ENCODE measurements at places on chromosomes 2 and 18.

DNA sequence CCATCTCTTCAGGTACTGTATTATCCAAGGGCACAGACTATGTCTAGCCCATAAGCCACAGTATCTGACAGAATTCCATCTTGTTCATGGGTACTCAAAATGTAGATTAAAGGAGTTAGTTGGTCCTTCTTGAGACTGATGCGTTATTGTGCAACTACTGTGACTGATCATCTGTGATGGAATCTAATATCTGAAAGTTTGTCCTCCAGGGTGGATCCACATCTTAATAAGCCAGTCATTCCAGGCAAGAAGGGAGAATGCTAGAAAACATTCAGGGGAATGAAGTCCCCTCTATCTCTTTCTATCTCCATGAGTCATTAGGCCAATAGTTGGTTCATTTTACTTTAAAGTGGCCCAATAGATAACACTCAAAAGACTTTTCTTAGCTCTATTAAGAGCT lies 252.6 kb downstream of the EXOC6B start:
- no peak for DNase-seq

DNA sequence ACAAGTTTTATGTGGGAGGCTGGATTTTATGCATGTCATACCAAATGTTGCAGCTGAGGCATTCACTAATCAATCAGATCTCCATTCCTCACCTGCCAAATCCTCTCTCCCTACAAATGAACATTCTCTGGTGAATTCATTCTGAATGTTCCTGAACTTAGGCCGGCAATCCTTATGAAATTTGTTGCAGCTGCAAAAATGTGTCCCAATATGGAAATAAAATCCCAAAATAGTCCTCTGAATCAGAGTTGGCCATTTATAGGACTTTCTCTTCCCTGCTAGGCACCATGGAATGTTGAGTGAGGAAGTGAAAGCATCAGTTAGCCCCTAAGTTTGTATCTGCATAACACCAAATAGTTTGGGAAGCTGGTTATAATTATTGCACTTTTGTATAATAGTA lies 25.6 kb downstream of the GCA start:
- peak; percentile 0 for DNase-seq

- no peak for DNase-seq
These were observed 38.1 kb downstream of the FN1 start for GRCh38 chr2:215397632-215398341.

DNA sequence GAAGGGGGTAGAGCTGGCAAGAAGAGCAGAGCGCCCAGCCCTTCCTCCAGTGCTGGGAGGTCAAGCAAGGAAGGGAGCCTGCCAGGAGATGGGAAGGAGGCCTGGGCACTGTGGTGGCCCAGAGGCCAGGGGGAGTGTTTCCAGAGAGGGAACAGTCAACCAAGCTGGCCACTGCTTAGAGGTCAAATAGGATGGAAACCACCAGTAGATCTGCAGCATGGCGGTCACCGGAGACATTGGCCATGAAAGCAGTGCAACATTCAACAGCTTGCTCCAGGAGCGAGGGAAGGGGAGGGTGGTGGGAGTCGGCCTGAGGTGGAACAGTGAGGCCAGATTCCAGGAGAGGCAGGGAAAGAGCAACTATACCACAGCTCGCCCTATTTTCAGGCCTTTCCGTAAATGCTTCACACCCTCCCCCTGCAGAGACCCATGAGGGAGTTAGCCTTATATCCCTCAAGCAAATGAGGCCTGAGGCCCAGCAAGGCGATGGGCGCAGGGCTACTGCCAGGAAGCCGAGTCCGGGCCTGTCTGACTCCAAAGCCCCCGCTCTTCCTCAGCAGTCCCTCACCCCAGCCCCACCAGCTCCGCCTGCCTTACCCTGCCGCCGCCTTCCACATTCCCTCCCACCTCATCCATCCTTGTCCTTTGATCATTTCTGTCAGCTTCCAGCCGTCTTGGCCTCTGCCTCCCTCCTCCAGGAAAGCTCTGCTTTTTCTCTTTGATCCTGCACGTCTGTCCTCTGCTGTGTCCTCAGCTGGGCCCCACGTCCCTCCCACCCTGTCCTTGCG lies 17.0 kb downstream of the KCNK3 start:
- DNase-seq = no peak

GRCh38 chr2:36918307-36918706 lies 48.0 kb downstream of the STRN start:
- DNase-seq = peak; percentile 2

DNA sequence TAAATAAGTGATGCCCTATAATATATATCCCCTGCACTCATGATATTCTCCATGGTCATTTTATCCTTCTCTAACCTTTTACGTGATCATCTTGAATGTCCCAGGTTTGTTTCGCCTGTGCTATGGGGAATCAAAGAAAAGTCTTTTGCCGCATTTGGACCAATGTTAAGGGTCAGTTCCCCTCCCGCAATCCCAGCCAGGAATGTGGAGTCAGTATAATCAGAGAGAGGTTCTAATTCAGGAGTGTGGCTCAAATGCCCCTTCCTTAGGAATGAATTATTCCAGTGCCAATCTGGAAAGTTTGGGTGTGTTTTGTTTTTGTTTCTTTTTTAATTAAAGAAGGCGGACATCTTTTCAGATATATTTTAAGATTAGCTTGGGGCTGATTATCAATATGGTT lies 41.8 kb downstream of the PMS1 start:
- DNase-seq = no peak

- no peak for DNase-seq
These were observed 27.2 kb downstream of the CHST10 start for GRCh38 chr2:100390001-100390940.

DNA sequence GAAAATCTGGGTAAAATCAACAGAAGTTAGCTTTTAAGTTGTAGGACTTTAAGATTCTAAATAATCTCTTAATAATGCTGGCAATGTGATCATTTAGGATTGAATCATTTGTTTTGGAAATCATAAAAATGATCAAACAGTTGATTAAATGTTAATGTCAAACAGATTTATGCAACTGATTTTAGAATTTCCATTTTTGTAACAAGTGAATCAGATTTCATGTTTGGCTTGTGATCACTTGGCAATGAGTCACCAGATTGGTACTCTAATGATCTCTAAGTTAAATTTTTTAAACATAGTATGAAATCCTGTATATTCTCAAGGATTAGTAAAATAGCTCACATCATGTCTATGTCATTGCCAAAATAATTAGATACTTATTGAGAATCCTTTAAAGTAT lies 50.1 kb upstream of the UNC80 start:
- DNase-seq = peak; percentile 6

GRCh38 chr2:85865539-85866164 lies 23.1 kb downstream of the ST3GAL5 start:
- no peak for DNase-seq

- DNase-seq = no peak
These were observed 270.8 kb upstream of the NT5C1B start for GRCh38 chr2:18860179-18860578.

DNA sequence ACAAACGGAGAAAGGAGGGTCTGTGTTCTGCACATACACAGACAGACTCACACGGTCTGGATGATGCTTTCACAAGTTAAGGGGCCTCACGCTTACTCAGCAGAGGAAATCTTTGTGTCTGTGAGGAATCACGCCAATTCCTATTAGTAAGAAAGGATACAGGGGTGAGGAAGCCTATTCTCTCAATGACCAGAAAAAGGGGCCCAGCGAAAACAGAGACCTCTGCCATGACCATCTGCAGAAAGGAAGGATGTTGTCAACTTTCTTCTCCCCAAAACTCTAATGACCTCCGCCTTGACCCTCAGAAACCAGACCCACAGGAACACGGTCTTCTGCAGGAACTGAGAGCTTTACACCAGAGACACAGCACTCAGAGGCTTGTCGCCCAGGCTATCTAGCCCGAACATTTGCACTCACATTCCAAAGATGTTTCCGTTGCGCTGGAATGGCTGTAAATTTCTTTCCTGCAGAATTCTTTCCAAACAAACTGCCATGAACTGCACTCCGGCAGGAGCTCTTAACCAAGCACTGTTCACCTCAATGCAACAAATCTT lies 186.3 kb downstream of the TCF4 start:
- no peak for DNase-seq

GRCh38 chr2:23019476-23019875 lies 365.5 kb upstream of the KLHL29 start:
- DNase-seq = no peak

- DNase-seq = no peak
These were observed 136.5 kb upstream of the CTDP1 start for GRCh38 chr18:79542876-79543750.

GRCh38 chr18:63850020-63850419 lies 37.5 kb upstream of the SERPINB2 start:
- no peak for DNase-seq

GRCh38 chr2:170887496-170887895 lies 41.6 kb upstream of the GORASP2 start:
- DNase-seq = no peak

- no peak for DNase-seq
These were observed 284.7 kb downstream of the TRIB2 start for GRCh38 chr2:13001408-13001807.

- no peak for DNase-seq
These were observed 12.7 kb downstream of the HNRNPLL start for GRCh38 chr2:38590053-38590452.

Data from hepatic stellate cell (primary cell).